ENCODE measurements at places on chromosomes 11 and 22.

- no peak for DNase-seq
Measured at GRCh38 chr11:75280770-75281468, 40.3 kb downstream of the TPBGL start.

GRCh38 chr11:128528294-128528693 lies 59.1 kb downstream of the ETS1 start:
- no peak for DNase-seq

GRCh38 chr22:46086577-46087335 lies 63.6 kb upstream of the PPARA start:
- no peak for DNase-seq

GRCh38 chr11:57938351-57938750 lies 85.3 kb upstream of the OR9Q1 start:
- DNase-seq = no peak

- DNase-seq = no peak
Measured at GRCh38 chr11:7430496-7430895, 54.8 kb upstream of the OLFML1 start.

DNA sequence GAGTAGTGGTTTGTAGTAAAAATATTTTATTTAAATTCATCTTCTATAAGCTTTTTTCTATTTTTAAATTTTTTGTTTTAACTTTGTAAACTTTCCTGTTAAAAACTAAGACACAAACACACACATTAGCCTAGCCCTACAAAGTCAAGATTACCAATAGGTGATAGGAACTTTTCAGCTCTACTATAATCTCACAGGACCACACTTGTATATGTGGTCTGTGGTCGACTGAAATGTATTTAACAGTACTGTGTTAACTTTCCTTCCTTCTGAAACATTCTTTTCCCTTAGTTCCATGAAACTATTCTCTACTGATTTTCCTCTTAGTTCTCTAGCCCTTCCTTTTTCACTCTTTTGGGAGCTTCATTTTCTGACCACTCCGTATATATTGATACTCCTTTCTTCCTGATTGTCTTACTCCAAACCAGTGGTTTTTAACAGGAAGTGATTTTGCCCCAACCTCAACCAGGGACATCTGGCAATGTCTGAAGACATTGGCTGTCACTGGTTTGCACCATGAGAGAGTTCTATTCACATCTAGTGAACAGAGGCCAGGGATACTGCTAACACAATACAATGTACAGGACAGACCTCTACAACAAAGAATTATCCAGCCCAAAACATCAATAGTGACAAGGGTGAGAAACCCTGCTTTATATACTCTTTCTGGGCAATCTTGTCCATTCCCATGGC lies 8.8 kb downstream of the ZW10 start:
- no peak for DNase-seq

DNA sequence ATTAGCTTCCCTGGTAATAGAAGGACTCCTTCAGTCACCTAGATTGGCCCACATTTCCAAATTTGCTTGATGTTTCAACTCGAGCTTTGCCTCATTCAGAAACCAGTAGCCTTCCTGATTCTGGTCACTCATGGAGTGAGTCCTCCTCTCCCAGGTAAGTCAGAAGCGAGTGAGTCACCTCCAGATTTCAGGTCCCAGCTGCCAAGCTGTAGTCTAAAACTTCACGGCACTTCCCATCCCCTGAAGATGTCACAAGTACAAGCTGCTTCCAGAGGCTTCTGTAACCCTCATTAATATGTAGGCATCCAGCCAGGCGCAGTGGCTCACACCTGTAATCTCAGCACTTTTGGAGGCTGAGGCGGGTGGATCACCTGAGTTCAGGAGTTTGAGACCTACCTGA lies 23.5 kb downstream of the ARHGAP8 start:
- DNase-seq = no peak

- no peak for DNase-seq
Measured at GRCh38 chr11:99937330-99937729, 749.8 kb upstream of the ARHGAP42 start.

GRCh38 chr11:70335511-70335910 lies 62.8 kb upstream of the CTTN start:
- DNase-seq = no peak

DNA sequence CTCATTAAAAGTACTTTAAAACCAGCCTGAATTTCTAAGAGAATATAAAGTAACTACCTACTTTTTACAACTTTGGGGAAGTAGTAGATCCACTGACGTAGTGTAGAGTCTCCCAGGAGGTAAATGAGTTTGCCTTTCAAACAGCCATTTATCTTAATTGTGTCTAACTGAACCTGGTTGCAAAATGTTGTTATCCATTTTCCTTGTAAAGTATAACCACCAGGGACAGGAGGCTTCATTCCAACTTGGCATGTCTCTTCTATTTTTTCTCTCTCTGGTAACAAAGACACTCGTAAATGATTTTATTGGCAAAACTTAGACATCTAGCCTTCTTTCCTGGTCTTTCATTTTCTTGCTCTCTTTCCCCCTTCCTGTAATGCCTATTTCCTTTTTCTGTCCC lies 36.9 kb downstream of the NXPE1 start:
- DNase-seq = no peak

GRCh38 chr22:35961480-35962295 lies 66.9 kb downstream of the RBFOX2 start:
- no peak for DNase-seq

DNA sequence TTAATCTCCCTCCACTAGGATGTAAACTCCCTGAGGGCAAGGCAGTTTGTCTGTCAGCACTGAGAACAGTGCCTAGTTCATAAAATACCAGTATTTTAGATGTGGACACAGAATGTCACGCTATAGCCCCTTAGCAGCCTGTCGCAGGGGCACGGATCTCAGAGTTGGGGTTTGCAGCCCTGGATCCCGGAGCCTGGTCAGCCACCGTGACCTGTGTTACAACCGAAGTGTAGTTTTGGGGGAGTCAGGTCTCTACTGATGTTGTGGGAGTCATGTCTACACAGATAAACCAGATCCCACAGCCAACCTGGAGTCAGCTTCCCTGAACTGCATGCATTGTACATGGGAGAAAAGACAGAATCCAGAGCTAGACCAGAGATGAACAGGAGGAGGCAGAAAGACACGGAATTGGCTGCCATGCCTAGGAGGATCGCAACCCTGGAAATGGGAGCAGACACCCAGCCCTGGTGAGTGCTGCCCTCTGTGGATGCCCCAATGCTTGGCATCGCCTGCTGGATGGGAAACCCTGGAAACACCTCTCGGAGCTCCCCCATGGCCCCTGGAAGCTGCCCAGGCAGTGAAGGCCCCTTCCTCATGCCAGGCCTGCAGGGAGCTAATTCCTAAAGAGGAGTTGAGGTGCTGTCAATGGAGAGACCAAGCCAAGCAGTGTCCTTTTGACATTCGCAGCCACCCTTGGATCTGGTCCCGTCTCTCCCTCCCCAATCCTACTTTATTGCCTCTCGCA lies 851.3 kb downstream of the TBC1D22A start:
- no peak for DNase-seq

DNA sequence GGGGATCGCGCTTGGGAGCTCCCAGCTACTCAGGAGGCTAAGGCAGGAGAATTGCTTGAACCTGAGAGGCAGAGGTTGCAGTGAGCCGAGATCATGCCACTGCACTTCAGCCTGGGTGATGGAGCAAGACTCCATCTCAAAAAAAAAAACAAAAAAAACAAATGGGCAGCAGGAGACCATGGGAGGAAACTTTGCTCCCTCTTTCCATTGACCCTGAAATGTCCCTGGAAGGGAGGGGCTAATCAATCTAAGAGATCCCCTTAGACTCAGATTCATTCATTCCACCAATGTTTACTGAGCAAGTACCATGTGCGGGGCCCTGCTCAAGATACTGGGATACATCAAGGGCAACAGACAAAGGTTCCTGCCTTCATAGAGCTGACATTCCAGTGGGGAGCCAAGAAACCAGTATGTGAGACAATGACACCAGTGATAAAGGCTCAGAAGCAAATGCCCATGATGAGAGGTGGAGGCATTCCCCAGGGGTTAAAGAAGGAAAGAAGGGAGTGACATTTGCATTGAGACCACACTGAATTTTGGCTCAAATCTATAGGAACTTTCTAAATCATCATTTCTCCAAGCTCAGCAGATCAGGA lies 37.7 kb upstream of the TFIP11 start:
- DNase-seq = no peak

DNA sequence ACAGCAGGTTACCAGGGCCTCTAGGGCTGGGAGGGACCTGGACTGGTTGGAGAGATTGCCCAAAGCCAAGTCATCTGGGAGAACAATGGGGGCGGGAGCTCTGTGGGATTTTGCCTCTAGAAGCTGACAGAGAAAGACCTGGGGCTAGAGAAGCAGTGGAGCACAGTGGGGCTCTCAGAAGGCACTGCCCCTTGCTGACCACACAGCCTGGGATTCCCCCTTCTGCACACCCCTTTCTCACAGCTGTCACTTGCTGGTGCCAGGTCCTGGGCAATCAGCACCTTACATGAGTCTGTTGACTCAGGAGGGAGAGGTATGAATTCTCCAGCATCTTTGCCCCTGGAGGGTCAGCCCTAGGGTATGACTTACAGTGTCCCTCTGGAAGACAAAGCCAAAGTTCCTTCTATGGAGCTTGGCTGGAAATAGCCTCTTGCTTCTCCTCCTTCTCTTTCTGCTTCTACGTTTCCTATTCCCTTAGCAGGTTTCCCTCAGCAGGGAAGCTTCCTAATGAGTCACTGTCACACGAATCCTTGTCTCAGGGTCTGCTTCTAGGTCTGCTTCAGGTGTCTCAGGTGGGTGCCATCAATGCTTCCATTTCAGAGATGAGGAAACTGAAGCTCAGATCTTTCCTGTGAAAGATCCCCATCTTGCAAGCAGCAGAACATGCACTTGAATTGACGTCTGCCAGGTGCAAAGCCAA lies 27.0 kb downstream of the GDPD5 start:
- no peak for DNase-seq

DNA sequence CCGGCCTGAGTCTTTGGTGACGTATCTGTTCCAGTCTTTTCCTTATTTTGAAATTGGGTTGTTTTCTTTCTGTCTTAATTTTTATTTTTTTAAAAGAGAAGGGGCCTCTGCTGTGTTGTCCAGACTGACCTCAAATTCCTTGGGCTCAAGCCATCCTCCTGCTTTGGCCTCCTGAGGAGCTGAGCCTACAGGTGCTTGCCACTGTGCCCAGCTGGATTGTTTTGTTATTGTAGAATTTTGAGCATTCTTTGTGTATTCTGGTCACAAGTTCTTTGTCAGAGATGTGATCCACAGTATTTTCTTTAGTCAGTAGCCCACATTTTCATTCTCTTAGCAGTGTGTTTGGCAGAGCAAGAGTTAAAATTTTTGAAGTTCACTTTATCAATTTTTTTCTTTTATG lies 100.1 kb downstream of the ATXN10 start:
- DNase-seq = no peak

GRCh38 chr11:125679397-125679796 lies 1.2 kb downstream of the ACRV1 start:
- DNase-seq = no peak

DNA sequence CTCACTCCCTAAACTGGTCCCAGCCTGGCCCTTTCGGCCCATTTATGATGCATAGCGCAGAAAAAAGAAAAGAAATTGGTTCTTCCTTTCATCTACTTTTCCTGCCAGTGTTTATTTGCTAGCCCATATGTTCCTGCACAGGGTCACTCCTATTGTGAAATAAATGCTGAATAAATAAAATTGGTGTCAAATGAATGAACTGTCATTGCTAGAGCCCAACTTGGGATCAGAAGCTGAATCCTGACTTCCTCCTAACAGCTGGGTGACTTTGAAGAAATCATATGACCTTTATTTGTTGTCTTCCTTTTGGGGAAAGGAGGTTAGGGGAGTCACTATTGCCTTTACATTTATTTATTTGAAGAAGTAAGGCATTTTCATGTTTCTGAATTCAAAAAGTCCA lies 92.0 kb downstream of the PRR5L start:
- no peak for DNase-seq

- no peak for DNase-seq
Measured at GRCh38 chr22:25680956-25681355, 61.0 kb upstream of the MYO18B start.

DNA sequence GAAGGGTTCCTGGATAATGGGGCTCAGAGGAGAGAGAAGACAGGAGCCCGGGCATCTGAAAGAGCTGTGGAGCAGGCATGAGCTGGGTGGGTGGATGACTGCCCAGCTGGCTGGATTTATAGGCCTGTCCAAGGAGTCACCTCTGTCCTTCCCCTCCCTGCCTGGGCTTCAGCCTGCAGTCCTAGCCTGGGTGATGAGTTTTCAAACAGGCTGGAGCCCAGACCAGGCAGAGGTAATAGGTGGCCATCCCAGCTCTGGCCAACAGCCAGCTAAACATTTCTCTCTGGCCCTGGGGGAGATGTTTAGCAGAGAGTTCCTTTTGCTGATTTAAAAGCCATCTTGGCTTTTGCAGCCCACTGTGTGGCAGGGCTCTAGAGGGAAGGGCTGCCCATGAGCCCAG lies 5.4 kb downstream of the C11orf96 start:
- DNase-seq = no peak

DNA sequence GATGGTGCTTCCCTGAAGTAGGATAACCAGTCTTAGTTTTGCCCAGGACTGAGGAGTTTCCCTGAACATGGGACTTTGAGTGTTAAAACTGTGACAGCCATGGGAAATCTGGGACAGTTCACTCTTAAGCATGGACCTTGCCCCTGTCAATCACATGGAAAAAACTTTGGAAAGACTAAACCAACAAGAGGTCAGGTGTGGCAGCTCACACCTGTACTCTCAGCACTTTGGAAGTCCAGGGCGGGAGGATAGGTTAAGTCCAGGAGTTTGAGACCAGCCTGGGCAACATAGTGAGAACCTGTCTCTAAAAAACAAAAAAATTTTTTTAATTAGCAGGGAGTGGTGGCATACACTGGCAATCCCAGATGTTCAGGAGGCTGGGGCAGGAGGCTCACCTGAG lies 3.3 kb upstream of the AMBRA1 start:
- DNase-seq = no peak

- DNase-seq = no peak
Measured at GRCh38 chr11:116193321-116194131, 579.3 kb downstream of the BUD13 start.

DNA sequence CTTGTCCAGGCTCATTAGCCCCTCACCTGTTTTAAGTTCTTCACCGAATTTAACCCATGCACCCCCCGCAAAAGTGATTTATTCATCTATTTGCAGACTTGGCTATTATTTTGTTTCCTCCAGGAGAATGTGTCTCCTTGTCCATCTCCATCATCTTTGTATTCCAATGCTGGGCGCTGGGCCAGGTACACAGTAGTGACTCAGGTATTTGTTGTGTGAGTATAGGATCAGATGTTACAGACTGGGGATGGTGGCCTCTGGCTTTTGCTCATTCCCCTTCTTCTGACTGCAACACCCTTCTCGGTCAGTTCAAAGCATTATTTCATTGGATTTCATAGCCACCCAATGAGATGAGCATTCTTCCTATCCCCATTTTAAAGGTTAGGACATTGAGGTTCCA lies 408.2 kb downstream of the MN1 start:
- DNase-seq = no peak

Measured in NCI-H1436 treated with DMSO at 0.1 percent for 48 hours (cell line).